Upper lobe of left lung (tissue), 6 donors: ENCODE measurements at places on chromosomes 7 and 10.

- DNase-seq: no peak
These were observed 107.7 kb upstream of the BTBD16 start for GRCh38 chr10:122163174-122164022.

DNA sequence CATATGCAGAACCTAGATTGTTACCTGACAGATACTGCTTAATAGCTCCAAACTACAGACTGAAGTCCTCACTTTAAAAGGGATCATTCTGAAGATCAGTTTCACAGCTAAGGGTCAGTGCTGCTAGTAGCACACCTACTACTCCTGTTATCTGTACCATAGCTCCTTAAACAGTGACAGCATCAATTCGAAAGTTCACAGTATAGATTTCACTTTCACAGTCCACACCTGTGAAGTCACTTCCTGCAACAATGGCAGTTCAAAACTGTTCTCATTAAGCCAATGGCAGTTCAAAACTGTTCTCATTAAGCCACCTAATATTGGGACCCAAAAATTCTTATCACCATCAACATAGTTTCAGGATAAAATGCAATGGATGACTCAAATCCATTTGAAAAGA lies 10.7 kb upstream of the FHIP2A start:
- DNase-seq: no peak

GRCh38 chr7:97844036-97844435 lies 28.2 kb downstream of the ASNS start:
- no peak for DNase-seq

DNA sequence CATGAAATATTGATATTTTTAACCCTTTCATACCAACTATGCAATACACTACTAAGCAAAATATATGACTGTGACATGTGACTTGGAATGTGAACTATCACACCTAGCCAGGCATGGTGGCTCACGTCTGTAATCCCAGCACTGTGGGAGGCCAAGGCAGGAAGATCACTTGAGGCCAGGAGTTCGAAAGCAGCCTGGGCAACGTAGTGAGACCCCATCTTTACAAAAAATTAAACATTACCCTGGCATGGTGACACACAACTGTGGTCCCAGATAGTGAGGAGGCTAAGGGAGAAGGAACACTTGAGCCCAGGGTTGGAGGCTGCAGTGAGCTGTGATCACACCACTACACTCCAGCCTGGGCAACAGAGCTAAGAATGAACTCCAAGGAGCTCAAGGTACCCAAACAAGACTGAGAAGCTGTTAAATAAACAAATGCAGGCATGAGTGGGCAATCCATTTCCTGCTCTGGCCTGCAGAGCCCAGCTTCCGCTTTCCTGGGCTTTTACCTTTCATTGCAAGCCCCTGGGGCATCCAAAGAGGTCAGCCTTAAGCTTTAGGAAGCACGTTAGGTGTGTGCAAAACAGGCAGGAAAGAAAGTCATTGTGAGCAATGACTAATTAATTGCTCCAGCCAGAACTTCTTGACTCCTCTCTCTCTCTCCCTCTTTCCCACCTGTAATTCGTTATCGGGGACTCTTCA lies 162.1 kb upstream of the FOXK1 start:
- DNase-seq: no peak

- DNase-seq: no peak
These were observed 450.6 kb upstream of the SORCS1 start for GRCh38 chr10:107614939-107615685.
